ENCODE measurements at places on chromosomes 16 and 17.

DNA sequence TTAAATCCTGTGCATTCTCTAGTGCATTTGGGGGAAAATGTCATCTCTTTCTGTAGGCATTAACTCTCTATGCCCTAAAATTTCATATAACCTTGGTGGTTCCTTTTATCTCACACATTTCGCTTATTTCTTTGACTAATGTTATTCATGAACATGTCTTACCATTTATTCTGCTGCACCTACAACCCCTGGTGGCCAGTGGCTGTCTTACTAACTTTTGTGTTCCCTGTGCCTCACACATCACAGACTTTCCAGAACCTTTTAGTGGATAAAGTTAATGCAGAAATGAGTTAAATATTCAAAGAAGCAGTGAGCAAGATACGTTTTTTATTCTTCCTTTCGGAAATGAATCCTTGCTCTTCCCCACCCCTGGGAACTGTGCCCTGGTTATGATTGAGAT lies 111.9 kb downstream of the CDH13 start:
- DNase-seq = no peak

GRCh38 chr17:32490101-32490482 lies 3.3 kb downstream of the CDK5R1 start:
- no peak for DNase-seq

DNA sequence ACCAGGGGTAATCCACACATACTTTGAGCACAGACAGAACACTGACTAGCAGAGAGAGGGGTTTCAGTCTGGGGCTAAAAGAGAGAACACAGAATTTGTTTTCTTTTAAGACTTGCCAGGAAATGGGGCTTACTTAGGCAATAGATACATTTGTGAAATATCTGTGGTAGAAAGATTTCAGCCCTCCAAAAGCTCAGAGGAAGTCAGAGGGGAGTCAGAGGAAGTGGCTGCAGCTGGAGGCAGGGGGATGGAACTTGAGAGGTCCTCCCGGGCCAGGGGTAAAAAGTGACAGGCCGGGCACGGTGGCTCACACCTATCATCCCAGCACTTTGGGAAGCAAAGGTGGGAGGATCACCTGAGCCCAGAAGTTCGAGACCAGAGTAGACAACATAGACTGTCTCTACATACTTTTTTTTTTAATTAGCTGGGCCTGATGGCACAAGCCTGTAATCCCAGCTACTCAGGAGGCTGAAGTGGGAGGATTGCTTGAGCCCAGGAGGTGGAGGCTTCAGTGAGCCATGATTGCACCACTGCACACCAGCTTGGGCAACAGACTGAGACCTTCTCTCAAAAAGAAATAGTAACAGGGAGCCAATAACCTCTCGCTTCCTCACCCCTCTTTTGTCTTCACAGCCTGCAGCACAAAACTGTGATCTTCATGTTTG lies 49.9 kb downstream of the NLRC5 start:
- no peak for DNase-seq

DNA sequence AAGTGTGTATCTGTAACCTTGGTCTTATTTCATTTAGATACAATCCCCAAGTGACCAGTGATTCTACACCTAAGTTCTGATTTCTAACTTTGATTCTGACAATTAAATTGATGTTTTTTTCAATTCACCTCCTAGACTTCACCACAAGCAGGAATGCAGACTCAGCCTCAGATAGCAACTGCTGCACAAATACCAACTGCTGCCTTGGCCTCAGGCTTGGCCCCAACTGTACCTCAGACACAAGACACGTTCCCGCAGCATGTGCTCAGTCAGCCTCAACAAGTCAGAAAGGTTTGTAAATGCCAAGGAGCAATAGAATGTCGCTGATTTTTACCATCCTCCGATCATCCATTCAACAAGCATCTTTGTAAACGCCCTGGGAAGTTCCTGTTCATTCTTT lies 177.7 kb downstream of the MRTFB start:
- no peak for DNase-seq

DNA sequence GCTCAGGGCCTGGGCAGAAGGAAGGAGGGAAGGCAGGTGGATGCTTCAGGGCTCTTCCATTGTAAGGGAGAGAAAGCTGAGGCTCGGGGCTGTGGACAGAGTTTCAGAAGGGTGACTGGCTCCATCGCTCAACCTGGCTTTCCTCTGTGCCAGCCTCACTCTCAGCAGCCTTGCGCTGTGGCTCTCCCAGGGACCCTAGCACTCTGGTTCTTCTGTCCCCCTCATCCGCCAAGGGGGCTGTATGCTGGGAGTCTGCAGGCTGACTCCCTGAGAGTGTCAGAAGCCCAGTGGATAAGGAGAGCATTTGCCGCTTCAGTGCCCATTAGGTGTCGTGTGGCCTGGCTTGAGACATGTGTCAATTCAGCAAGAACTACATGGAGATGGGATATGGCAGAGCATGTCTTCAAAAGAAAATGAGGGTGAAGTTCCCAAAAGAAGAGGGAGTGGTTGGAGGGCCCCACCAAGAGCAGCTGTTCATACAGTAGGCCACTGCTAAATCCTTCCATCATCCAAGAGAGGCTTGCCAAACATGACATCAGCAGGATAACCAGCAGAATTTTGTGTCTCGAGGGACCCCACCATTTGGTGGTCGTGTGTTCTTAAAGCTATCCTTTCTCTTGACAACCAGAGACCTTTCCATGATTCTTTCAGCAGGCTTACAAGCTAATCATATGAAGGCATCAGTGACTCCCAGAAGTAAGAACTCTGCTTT lies 148.2 kb downstream of the IRX5 start:
- no peak for DNase-seq

GRCh38 chr16:85157813-85158742 lies 45.8 kb upstream of the CIBAR2 start:
- no peak for DNase-seq

GRCh38 chr17:4643676-4644075 lies 2.2 kb upstream of the ALOX15 start:
- no peak for DNase-seq
